A549 (cell line): ENCODE measurements at places on chromosomes 16 and 17. TPM values are rescaled to one million over a fixed set of nuclear protein-coding genes. Genes with fewer than 3 reads are reported as not detected.
A peak's percentile ranks its signal among the peaks of the same experiment; 100 is the strongest.

The SOX8 gene
- 0.12 to 0.22 TPM (median 0.14 TPM) in 3 replicates for polyA plus RNA-seq

The SHBG gene
- 0.37 to 0.63 TPM (median 0.50 TPM) in 3 replicates for polyA plus RNA-seq

The CCL2 gene
- 130 to 161 TPM (median 144 TPM) in 3 replicates for polyA plus RNA-seq

The TBC1D3 gene
- not detected in 3 replicates for polyA plus RNA-seq

The E4F1 gene
- polyA plus RNA-seq = 22.0 to 24.4 TPM (median 23.3 TPM) in 3 replicates

The GSDMA gene
- not detected in 3 replicates for polyA plus RNA-seq

The INCA1 gene
- polyA plus RNA-seq = 1.1 to 1.3 TPM (median 1.1 TPM) in 3 replicates

The PRM2 gene
- not detected in 3 replicates for polyA plus RNA-seq

The PPY gene
- not detected in 3 replicates for polyA plus RNA-seq

GRCh38 chr17:65147955-65148354, 10.8 kb downstream of the RGS9 start:
- no peak for DNase-seq

GRCh38 chr16:333406-334094, 19.0 kb downstream of the AXIN1 start:
- no peak for DNase-seq

DNA sequence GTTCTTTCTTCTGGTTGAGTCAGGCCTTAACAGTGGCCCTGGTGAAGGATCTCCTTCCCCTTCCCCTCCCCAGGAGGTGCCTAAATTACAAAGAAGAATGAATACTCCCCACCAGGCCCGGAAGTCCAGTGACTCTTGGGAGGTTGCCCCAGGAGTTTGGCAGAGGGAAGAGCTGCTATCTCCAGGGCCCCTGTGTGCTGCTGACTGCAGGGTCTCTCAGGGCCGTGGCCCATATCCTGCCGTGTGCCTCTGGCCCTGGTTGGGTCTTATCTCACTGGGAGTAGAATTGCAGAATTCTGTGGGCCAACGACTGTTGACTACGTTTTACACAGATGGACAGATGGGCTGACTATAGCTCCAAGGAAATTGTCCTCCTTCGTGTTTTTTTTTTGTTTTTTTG, 28.0 kb downstream of the AKAP1 start:
- no peak for DNase-seq

DNA sequence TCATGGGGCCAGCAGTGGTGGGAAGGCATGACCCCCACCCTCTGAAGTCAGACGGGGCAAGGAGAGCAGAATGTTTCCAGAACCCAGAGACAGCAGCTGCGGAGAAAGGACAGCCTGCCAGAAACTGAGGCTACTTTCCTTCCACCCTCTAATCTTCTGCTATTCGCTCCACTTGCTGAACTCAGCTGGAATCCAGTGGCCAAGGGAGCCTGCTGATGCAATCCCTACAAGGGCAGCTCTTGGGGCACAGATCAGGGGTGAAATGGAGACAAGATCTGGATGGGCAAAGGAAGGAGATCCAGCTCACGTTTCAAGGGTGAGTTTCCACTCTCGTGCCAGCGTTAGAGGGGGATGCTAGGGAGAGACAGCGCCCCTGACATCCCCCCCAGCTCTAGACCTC, 479.1 kb downstream of the SLC39A11 start:
- DNase-seq = peak; percentile 52

DNA sequence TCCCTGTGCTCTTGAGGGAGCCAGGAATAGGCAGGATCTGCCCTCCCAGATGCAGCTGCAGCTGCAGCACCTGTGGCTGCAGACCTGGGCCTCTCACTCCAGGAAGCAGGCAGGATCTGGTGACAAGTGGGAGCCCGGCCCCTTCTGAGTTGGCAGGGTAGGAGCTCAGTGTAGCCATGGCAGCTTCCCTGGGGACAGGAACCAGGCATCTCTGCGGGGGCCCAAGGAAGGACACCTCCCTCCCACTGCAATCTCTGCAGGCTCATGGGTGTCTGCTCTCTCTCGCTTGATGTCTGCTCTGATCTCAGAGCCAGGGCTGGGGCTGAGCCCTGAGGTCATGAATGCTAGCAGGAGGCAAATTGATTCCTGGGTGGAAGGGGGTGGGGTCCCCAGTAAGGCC, 592.5 kb upstream of the CA10 start:
- no peak for DNase-seq

- DNase-seq = no peak
Measured at GRCh38 chr17:6402258-6402657, 32.7 kb downstream of the AIPL1 start.

GRCh38 chr16:70767377-70768202, 33.4 kb downstream of the VAC14 start:
- DNase-seq = no peak

GRCh38 chr17:42155614-42156045, 841 bp upstream of the RAB5C start:
- no peak for DNase-seq

DNA sequence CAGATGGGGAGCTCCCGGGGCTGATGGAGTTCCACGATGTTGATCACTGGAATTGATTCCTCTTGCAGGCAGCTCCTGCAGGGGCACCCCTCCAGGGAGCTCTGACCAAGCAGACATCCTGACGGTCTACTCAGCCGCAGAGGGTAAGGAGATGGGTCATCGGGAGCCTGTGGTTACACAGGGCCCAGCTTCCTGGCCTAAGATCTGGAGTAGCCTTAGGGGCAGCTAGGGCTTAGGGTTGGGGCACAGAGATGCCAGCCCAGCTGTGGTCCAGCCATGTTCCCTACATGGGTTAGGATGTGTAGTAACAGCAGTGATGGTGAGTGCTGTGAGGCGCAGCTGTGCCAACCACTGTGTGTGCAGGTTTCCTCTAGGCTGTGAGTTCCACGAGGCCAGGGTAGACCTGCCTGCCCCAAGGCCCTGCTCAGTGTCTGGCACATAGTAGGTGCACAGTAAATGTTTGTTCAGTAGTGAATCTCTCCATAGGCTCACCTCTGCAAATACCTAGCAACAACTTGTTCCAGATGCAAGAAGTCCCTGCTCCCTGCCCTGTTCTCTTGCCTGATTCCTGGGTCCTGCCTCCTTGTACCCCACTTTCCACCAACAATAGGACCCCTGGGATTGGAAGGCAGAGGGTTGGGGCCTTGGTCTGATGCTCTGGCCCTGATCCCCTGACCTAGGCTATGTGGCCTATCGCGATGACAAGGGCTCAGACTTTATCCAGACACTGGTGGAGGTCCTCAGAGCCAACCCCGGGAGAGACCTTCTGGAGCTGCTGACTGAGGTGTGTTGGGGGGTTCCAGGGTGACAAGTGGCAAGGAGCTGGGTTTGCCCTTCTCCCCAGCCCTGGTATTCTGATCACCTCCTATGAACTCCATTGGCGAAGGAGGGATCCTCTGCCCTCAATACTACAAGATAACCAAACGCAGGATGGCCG, 13.7 kb downstream of the ZNF213 start:
- no peak for DNase-seq

- DNase-seq = no peak
Measured at GRCh38 chr16:68244481-68244902, 681 bp upstream of the PLA2G15 start.

- no peak for DNase-seq
Measured at GRCh38 chr16:56999409-57000270, 10.3 kb downstream of the NLRC5 start.

- DNase-seq = no peak
Measured at GRCh38 chr16:21274172-21274726, 3.8 kb downstream of the CRYM start.

DNA sequence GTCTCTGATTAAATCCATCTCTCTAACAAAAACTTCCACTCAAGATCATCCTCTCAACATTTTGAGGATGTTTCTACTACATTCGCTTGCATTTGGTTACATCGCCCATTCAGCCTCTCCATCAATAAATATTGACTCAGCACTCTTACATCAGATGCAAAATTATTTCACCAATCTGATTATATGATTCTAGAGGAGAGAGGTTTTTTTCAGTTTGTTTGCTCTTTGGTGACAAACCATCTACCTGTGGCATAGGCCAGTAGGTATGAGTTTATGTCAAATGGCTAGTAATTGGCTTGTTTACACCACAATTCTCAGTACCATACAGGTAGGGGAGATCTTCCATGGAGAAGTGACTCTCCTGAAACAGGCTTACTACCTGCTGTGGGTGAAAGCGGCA, 52.3 kb downstream of the TOX3 start:
- no peak for DNase-seq

- DNase-seq = no peak
Measured at GRCh38 chr16:10699756-10700155, 5.0 kb upstream of the TEKT5 start.

DNA sequence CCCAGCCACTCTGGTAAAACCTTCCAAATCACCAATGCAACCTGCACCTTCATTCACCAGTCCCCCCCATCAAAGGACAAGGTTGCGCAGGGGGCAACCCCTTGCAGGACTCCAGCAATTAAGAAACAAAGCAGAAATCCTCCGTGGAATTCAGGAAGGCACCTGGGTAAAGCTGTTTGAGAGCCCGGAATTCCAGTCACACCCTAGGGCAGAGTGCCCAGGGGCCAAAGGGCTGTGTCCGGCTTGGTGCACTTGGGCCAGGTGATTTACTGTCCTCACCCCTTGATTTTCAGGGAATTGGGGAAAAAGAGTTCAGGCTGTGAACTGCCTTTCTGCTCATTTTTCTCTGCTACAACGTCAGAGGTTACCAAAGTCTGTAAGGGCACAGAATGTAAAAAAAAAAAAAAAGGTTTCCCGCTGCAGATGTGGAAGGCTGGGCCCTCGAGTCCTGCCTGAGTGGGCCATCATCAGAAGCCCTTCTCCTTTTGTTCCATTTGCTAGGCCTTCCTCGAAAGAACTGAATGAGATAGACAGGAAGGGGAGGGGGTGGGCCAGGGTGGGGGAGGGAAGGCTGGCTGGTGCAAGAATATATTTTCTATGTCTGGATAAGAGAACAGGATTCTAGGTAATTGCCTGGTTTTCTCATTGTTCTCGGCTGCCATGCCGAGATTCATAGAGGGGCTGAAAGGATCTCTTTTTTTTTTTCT, 266.5 kb upstream of the PSMD7 start:
- DNase-seq = no peak

- DNase-seq = peak; percentile 73
Measured at GRCh38 chr17:19386051-19386929, 700 bp downstream of the MFAP4 start.

DNA sequence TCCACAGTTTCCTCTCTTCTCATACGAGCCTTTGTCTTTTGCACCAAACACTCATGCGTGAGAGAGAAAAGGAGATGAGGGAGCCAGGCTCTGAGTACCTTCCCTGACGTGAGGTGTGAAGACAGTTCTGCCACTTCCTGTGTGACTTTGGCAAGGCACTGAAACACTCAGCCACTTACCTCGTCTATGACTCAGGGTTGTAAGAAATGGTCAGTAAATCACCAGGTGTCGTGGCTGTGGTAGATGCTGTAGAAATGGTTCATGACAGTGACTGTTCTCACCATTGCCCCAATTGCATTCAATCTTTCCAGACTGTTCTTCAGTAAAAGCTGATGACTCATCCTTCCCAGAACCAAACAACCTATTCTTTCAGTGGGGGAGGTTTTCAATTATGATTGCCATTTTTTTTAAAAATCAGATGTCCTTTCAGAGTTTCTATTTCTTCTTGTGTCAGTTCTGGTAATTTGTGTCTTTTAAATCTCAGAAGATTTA, 49.2 kb upstream of the CBFA2T3 start:
- no peak for DNase-seq

GRCh38 chr17:77948690-77949114, 9.8 kb upstream of the TNRC6C start:
- DNase-seq = peak; percentile 57

DNA sequence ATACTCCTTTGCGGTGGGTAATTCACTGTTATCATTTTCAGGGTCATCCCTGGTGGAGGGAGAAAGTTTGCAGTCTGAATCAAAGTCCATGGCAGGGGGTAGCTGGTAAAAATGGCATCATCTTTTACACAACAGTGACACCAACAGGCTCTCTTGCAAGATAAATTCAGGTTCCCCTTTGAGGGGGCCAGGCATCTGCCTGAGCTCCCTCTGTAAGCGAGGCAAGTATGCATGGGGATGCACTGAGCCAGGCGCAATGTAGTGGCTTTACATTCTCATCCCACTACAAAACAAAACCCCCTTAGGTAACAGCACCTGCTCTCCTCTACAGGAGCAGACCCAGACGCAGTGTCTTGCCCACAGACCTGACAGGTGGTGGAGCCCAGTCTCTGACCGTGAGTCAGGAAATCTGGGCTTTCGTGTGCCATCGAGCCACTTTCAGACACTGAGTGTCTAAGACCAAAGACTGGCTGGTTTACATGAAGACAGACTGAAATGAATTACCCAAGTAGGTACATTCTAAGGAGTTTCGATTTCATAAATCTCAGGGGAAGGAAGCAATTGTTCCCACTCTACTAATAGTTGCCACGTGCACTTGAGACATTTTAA, 17.7 kb downstream of the LITAFD start:
- DNase-seq = no peak

- no peak for DNase-seq
Measured at GRCh38 chr17:42655528-42655927, 3.6 kb upstream of the TUBG2 start.

GRCh38 chr16:57863434-57864160, 61.3 kb upstream of the KIFC3 start:
- peak; percentile 86 for DNase-seq
